ENCODE measurements at places on chromosomes 11 and 22.

DNA sequence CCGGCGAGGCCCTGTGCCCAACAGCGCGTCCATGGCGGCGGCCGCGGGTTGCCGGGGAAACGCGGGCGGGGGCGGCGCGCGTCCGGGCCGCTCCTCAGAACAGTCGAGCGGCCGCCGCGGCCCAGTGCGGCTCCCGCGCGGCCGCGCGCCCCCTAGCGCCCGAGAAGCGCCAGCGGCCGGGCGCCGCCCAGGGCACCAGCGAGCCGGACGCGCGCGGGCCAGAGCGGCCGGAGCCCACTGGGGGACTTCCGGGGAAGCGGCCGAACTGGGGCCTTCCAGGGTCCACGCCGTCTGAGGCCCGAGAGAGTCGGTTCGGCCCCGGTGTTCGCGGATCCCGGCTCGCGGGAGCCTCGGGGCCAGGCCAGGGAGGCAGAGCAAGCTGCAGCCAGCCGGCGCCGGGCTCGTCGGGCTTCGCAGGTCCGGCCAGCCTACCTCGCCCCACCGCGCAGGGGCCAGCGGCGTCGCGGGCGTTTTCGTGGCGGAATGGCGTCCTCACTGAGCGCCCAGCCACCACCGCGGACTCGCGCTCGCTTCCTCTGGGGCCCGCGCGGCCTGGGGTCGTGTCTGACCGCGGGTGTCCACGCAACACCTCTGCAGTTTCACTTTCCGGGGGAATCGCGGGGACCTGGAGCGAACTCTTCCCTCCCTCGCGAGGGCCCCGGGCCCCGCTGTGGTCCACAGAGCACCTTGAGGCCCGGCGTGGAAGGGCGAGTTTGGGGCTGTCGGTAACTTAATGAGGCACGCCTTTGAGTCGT, at the start of gene DENND6B:
DENND6B (minus strand) TSS at position 57 of the 755 bp plus-strand sequence; CDS start at position 33, 24 bp downstream.
- DNase-seq, result peak; percentile 96

GRCh38 chr11:130675371-130675821, 227.0 kb downstream of the ADAMTS15 start:
- DNase-seq, result no peak

GRCh38 chr11:66076561-66076960, 6.5 kb downstream of the PACS1 start:
- no peak for DNase-seq

GRCh38 chr11:20672575-20672974, 3.2 kb downstream of the NELL1 start:
- DNase-seq, result peak; percentile 20

GRCh38 chr11:72609045-72609444, 65.2 kb downstream of the PDE2A start:
- no peak for DNase-seq

DNA sequence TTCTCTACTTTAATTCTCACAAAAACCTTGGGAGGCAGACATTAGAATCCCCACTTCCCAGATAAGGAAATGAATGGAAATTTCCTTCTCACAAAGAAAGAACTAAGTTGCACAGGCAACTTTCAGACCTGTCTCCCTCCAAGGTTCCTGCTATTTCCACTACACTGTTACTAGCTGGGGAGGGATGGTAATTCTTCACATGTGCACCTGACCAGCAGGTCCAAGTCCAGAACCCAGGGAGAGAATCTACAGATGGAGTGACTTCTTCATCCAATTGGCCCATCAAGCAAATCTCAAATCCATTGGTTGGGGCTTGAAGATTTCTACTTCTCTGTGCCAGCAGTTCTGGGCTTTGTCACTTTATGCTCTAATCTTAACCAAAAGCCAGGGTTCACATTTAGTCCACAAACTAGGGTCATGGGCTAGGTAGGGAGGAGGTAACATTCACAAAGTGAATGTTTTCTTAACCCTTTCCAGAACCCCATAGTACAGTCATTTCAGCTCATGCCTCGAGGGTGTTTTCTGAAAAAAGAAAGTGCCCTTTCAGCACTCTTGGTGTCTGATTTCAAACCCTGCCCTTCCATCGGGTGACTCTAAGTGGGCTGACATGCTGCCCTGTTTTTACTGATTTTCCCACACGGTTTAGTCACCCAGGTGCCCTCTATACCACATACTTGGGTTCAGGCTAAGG, 2.7 kb downstream of the POU2AF1 start:
- no peak for DNase-seq

GRCh38 chr11:86230921-86231434, 13.6 kb upstream of the EED start:
- DNase-seq, result no peak

- DNase-seq, result no peak
Observed at GRCh38 chr22:43734370-43735150, 77.5 kb downstream of the EFCAB6 start.

GRCh38 chr22:42769574-42770447, 49.1 kb upstream of the A4GALT start:
- no peak for DNase-seq

DNA sequence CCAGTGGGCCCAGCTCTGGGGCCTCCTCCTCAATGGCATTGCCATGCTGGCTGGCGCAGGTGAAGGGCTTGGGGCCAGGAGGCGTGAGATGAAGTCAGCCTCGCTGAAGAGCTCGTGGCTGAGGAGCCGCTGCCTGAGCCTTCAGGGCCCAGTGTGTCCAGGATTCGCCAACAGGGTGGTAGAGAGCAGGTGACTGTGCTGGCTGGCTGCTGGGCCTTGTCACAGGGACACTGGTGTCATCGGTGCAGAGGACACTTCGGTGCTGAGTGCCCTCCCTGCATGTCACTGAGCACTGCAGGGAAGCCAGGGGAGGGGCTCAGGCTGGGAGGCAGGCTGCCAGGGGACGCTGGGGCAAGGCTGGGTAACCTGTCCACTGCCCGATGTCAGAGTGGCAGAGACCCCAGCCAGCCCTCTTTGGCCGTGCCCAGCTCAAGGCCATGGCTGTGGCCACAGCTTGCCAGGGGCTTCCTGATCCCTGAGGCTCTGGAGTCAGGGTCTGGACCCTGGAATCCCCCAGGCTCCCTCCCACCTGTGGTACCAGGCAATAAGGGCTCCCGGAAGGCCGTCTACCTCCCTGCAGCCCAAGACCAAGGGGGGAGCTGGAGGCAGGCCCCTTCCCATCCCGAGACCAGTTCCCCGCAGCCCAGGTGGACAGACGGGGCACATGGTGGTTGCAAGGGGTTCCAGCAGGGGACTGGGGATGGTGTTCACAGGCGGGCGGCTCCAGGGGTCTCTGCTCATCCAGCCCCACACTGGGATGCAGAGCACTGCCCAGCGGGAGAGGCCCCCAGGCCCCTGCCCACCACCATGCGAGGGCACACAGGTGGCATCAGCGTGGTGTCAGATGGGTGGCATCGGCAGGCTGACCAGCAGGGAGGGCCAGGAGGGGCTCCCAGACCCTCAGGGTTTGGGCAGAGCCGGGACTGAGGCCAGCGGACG, 63.9 kb downstream of the ARFGAP3 start:
- no peak for DNase-seq

GRCh38 chr22:43262990-43263644, 76.2 kb upstream of the TTLL12 start:
- DNase-seq, result no peak

DNA sequence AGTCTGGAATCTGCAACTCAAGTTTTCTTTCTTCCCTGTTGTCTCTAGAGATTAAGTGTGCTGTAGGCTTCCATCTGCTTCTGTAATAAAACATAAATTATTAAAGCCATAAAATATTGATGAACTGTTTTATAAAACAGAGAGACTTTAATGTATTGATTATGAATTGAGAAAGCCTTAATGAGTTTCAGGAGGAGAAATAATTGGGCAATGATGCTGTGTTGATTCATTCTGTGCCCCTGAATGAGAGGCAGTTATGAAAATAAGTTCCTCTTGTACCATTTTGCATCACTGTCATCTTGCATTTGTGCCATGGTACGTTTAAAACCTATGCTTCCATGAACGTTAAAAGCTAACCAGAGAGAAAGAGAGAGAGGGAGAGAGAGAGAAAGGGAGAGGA, 194.1 kb upstream of the LARGE1 start:
- DNase-seq, result no peak

DNA sequence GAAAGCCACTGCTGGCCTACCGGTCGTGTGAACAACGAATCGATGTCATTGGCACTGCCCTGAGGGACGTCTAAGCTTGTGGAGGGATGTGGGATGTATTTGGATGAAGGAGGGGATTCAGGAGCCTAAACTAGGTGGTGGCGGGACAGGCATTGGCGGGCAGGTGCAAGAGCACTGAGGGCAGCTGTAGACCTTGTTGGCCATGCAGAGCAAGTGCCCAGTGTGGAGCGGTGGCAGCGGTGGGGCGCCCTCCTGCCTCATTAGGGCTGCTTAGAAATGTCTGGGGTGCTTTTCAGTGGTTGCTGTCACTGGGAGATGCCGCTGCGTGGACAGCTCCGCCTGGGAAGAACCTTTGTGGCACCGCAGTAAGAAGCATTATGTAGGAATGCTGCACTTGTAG, 220.2 kb downstream of the TBC1D22A start:
- DNase-seq, result no peak

DNA sequence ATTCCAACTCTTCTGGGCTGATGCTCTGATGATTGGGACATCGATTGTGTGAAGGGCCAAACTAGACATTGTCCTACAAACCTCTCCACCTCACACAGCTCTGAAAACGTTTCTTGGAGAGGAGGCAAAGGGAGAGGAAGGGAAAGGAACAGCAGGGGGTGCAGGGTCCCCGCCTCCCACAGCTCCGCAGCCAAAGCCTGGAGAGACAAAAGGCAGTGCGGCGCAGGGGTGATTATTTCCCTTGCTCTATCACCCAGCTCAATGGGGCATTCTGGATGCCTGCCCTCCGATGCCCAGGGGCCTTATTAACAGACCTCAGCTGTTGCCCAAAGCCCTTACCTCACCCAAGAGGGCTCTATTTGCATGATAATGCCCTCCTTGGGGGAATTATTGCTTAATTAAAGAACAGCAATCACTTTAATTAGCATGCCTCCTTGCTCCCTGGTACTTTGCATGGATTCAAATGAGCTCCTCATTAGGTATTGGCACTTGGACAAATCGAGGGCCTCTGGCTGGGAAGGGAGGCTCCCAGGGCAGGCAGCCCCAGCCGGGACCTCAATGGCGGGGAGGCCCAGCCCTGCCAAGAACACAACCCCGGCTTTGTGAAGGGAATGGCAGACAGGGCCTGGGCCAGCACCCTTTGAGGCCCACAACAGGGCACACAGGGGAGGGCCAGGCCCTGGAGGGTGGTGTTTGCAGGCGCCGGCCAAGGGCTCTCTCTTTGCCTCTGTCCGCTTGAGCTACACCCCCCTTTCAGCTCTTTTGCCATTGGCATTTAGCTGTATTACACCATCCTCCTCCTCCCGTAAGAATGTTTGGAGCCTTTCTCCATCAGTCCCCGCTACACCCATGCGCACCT, 19.8 kb upstream of the CDON start:
- peak; percentile 73 for DNase-seq

DNA sequence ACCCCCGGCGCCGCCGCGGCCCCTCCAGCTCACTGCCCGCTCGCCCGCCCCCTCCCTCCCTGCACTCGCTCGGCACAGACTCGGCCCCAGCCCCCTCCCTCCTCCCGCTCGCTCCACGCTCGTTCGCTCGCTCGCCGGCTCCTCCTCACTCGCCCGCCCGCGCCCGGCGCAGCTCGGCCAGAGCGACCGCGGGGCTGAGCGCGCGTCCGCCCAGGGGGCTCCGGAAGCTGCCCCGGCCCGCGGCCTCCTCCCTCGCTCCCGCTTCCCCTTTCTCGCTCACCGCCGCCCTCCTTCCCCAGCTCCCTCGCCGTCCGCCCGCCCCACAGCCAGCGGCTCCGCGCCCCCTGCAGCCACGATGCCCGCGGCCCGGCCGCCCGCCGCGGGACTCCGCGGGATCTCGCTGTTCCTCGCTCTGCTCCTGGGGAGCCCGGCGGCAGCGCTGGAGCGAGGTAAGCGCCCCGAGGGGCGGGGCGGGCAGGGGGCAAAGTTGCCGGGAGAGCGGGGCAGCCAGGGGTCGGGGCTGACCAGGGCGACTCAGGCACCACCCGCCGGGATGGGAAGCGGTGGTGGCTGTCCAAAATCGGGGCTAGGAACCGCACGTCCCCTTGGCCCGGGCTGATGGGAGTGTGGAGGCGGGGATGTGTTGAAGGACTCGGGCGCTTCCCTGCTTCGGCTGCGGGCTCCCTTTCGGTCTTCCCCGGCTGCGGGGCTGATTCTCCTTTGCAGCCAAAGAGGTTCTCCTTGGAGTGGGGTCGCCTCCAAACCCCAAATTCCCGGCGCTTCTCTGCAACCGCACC, at the start of gene SEZ6L:
SEZ6L (plus strand) TSS at position 148 of the 797 bp plus-strand sequence; CDS start at position 356, 208 bp downstream.
- DNase-seq, result peak; percentile 64

DNA sequence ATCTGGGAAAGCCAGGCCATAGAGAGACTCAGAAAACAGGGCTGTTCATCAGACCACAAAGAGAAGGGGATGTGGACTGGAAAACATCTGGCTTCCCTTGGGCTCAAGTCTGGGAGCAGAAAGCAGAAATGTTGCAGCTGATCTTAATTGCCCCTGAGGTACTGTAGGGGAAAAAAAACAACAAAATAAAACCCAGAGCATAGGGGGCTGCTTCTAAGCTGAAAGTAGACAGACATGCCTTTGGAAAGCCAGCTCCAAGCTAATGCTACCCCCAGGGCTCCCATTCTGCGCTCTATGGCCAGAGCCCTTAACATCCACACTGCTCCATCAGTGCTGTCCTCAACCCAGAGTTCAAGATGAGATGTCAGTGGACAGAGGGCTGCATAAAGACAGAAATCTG, 2.0 kb upstream of the PACSIN3 start:
- DNase-seq, result no peak

GRCh38 chr11:44165432-44165831, 70.0 kb downstream of the EXT2 start:
- no peak for DNase-seq

- DNase-seq, result no peak
Observed at GRCh38 chr11:61776561-61777075, 15.8 kb downstream of the TMEM258 start.

GRCh38 chr22:31235081-31235480, 23.0 kb downstream of the LIMK2 start:
- DNase-seq, result no peak

GRCh38 chr22:32717337-32718240, 83.9 kb upstream of the TIMP3 start:
- no peak for DNase-seq

GRCh38 chr11:32266601-32267000, 168.7 kb downstream of the WT1 start:
- no peak for DNase-seq

- no peak for DNase-seq
Observed at GRCh38 chr11:35029979-35030682, 108.8 kb upstream of the CD44 start.

DNA sequence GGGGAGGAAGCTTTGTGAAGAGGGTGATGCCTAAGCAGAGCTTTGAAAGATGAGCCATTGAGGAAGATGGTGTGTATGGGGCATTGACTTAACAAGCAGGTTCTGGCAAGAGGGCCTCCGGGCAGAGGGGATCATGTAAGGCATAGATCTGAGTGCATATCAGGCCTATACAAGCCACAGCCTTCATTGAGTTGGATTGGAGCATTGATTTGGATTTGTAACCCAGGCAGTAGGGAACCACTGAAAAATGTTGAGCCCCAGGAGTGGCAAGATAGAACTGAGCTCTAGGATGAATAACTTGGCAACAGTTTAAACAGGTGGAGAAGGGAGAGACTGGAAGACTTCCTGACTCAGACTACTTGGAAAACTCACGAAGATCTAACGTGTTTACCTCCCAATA, 21.4 kb downstream of the PANX1 start:
- DNase-seq, result no peak

GRCh38 chr22:50304528-50305392, 2.7 kb downstream of the PLXNB2 start:
- no peak for DNase-seq

Data from spinal cord (tissue), 10 donors.